Cardiac fibroblast (primary cell): ENCODE measurements at places on chromosomes 2 and 18.

DNA sequence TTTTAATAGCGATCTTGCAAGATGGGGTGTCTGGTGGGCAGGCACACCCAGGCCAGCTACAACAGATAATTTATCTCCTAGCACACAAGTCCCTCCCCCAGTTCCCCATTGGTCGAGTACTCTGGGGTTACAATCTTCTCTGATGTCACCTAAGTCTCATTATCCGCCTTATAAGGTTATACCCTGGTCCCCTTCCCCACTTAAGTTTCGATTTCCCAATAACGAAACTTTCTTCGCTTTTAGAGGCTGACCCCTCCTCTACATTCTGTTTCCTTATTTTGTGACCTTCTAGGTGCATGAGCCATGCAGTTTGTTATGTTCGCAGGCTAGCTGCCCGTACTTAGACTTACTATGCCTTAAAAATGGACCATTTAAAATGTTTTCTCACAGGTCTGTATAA is 180.1 kb downstream of the CAPN13 start:
- DNase-seq: no peak

DNA sequence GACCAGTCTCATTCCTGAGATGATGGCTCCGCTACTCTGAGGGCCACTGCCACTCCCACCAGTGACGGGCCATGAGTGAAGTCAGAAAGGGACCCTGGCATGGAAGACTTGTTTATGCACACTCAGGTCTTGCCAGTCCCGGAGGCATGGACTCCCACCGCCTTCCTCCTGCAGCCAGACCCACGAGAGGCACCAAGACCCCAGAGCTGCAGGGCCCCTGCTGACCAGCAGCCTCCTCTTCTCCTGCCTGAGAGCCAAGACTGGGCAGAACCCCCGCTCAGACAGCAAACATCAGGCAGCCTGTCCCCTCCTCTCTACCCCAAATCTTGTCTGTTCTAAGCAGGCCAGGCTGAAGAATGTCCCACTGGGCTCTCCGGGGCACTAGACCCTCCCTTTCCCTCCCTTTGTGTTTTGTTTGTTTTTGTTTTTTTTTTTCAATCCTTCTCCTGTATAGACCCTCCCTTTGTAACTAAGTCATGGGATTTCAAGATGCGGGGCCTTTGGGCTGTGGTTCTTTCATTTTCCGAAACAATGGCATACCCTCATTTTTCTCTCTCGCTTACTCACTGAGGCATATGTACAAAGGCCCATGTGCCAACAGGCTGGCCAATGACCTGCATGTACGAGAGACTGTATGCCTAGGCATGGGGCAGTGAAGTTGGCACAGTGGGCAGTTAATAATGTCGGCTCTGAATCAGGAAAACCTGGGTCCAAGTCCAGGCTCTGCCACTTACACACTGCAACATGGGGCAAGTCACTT is 24.3 kb upstream of the MAPRE3 start:
- DNase-seq: no peak

GRCh38 chr2:169704160-169704708 is 10.0 kb downstream of the PHOSPHO2 start:
- no peak for DNase-seq

GRCh38 chr2:1976112-1976511 is 231.8 kb upstream of the PXDN start:
- no peak for DNase-seq

- DNase-seq: no peak
Measured at GRCh38 chr2:41992671-41993434, 55.0 kb upstream of the PKDCC start.

GRCh38 chr2:9656270-9656766 is 25.5 kb upstream of the YWHAQ start:
- DNase-seq: peak; percentile 97

GRCh38 chr2:49770919-49771318 is 616.6 kb upstream of the FSHR start:
- no peak for DNase-seq

GRCh38 chr2:104862058-104862941 is 8.4 kb downstream of the POU3F3 start:
- DNase-seq: no peak
